CD14-positive monocyte (primary cell): ENCODE measurements at places on chromosomes 13 and 19. TPM values are rescaled to one million over a fixed set of nuclear protein-coding genes. Genes with fewer than 3 reads are reported as not detected.
A peak's percentile ranks its signal among the peaks of the same experiment; 100 is the strongest.

DNA sequence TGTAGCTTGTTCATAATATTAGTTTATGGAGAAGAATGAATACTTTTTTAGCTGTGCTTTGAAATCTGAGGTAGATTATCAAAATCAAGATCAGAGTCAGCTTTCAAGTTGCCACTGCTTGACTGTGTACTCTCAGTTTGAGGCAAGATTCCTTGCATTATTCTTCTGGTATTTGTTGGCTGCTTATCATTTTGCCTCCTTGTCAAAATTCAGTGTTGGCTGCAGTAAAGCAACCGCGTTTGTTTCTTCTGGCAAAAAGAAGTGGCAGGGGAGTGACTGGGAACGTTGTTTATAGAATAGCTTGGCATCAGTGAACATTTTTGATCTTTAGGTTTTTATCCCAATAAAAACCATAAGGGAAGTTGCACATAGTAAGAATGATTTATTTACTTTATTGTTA lies 419.3 kb upstream of the GPC6 start:
- no peak overlapping the region for H3K4me3 ChIP-seq
- no peaks in the 10 kb centered on the region for H3K36me3 ChIP-seq
- no peak overlapping the region for H3K27ac ChIP-seq

DNA sequence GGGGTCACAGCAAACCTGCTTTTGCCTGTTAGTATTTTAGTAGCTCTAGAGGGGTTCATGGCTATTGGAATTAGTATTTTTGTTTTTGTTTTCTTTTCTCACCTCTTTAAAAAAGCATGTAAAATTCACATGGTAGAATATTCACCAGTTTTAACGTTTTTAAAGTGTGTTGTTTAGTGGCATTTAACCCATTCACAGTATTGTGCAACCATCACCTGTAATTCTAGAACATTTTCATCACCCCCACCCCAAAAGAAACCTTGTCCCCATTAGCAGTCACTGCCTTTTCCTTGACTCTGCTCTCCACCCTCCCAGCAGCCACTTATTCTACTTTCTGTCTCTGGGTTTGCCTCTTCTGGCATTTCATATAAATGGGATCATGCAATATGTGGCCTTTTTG lies 39.8 kb downstream of the GATAD2A start:
- H3K27me3 ChIP-seq: no peaks in the 10 kb centered on the region
- no peak for DNase-seq
- peak overlapping the region; percentile 59 for H3K27ac ChIP-seq
- peaks cover 49% of the 10 kb centered on the region for H3K4me1 ChIP-seq
- no peak overlapping the region for H3K4me3 ChIP-seq

DNA sequence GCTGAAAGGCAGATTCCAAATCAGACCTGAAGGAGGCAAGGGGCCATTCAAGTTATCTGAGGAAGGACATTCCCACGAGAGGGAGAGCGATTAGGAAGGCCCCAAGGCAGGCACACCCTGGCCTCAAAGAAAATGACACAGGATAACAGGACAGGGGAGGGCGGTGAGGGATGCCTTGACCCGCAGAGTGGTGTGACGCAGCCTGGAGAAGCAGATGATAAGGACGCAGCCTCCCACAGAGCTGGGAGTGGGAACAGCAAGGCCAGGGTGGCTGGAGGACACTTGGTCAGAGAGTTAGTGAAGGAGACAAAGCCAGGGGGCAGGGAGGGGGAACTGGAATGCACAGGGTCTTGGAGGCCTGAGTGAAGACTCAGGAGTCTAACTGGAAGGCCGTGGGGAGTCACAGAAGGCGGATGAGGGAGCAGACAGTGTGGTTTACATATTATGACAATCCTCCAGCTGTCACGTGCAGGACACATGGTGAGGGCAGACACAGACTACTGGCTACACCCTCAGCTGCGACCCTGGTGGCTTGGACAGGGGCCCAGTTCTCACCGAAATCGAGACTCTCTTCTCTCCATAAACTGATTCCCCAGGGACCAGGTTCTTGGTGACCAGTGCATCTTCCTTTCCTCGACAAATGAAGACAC lies 5.8 kb upstream of the DYRK1B start:
- no peaks in the 10 kb centered on the region for H3K27me3 ChIP-seq
- peaks cover 57% of the 10 kb centered on the region for H3K36me3 ChIP-seq
- H3K4me3 ChIP-seq: no peak overlapping the region
- peak overlapping the region; percentile 0 for H3K27ac ChIP-seq
- H3K4me1 ChIP-seq: peaks cover 12% of the 10 kb centered on the region

GRCh38 chr13:23440821-23441618 lies 7.5 kb upstream of the SACS start:
- no peak overlapping the region for H3K27ac ChIP-seq
- H3K4me1 ChIP-seq: no peaks in the 10 kb centered on the region
- no peaks in the 10 kb centered on the region for H3K27me3 ChIP-seq
- DNase-seq: no peak

IGFL4 gene
- not detected in 2 replicates for polyA plus RNA-seq

DNA sequence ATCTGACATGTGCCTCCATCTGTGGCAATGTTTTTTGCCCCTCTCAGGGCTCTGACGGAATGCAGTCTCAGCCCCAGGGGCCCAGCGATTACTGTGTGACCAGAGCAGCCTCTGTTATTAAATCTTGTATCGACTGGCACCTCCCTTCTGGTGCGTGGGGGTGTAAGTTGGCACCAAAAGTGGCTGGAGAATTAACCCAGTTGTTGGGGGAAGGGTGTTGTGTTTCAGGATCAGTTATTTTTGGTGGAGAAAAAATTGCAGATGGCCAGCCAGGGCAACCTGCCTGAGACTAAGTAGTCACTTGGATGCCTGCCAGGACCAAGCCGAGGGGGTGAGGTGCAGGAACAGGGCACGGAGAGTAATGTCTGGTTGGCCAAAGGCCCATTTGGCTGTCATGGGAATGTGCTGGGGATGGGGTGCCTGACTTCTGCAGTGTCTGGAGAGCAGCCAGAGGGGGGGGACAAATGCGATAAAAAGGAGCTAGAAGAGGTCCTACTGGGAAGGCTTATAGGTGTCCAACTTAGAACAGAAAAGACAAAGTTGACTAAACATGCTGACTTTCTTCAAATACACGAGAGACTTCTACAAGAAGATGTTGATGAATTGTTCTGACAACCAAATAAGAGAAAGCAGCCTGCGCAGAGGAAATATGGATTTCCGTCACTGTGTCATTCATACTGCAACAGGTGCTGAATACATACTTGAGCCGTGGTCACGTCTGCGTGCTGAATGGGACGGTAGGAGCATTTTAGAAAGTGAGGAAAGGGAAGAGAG lies 69.8 kb downstream of the SIAH3 start:
- no peaks in the 10 kb centered on the region for H3K36me3 ChIP-seq
- H3K4me3 ChIP-seq: no peak overlapping the region
- no peak overlapping the region for H3K27ac ChIP-seq
- DNase-seq: peak; percentile 4
- H3K27me3 ChIP-seq: no peaks in the 10 kb centered on the region
- H3K4me1 ChIP-seq: no peaks in the 10 kb centered on the region

TPTE2 gene
- polyA plus RNA-seq: not detected

DNA sequence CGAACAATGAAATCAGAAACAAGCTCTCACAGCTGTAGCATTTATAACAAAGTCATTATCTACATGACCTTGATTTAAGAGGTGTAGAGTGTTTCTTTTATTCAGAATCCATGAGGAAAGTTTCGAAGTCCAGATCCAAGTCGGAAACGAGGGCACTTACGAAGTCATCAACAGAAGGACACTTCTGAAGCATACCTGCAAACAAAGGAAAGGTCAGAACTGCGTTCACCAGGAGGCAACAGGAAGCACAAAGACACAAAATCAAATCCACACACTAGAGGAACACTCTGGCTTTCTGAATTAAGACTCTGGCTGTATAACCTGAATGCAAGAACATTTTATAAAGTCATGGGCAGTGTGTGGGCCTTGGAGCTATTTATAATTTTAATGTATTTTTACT lies 158.9 kb downstream of the MIPEP start:
- no peaks in the 10 kb centered on the region for H3K27me3 ChIP-seq
- no peak overlapping the region for H3K4me3 ChIP-seq
- no peak overlapping the region for H3K27ac ChIP-seq

ENOX1 gene
- 0.04 TPM for polyA plus RNA-seq

- H3K4me1 ChIP-seq: peaks cover 40% of the 10 kb centered on the region
- peak within 1 kb of the TSS; percentile 98 for H3K27ac ChIP-seq
- no peaks in the 10 kb centered on the region for H3K27me3 ChIP-seq
- no peaks in the 10 kb centered on the region for H3K36me3 ChIP-seq
Measured at GRCh38 chr13:110713642-110713952, at the start of gene ING1. Gene ING1 (plus strand): TSS chr13:110713700. CDS start chr13:110714150, 450 bp downstream.

- H3K27me3 ChIP-seq: no peaks in the 10 kb centered on the region
- no peak overlapping the region for H3K27ac ChIP-seq
- H3K4me1 ChIP-seq: peaks cover 22% of the 10 kb centered on the region
- H3K4me3 ChIP-seq: no peak overlapping the region
- no peak for DNase-seq
Measured at GRCh38 chr13:110507678-110508381, 53.7 kb downstream of the RAB20 start.

- no peak for DNase-seq
- no peak overlapping the region for H3K4me3 ChIP-seq
- H3K27me3 ChIP-seq: no peaks in the 10 kb centered on the region
- no peak overlapping the region for H3K27ac ChIP-seq
- H3K36me3 ChIP-seq: no peaks in the 10 kb centered on the region
Measured at GRCh38 chr13:76925115-76925514, 23.2 kb upstream of the ACOD1 start.

- H3K4me3 ChIP-seq: no peak overlapping the region
- no peaks in the 10 kb centered on the region for H3K27me3 ChIP-seq
- H3K4me1 ChIP-seq: no peaks in the 10 kb centered on the region
- no peaks in the 10 kb centered on the region for H3K36me3 ChIP-seq
- no peak overlapping the region for H3K27ac ChIP-seq
Measured at GRCh38 chr13:74346960-74347359, 212.8 kb upstream of the KLF12 start.

DNA sequence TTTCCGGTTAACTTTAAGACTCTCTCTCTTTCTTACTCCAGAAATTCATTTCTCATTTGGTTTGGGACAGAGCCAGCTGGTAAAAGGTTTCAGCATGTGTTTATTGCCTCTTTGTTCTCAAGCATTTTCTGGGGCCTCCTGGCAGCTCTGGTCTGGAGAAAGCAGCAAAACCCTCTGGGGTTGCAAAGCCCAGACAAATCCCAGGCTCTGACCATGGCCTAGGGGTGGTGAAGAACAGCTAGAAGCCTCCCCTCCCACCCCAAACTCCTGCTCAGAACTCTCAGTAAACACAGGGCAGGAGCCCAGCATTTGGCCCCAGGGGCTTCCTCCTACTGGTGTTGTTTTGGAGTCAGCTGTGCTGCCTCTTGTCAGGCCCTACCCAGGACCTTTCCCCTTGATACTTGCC lies 124.2 kb upstream of the SERP2 start:
- H3K36me3 ChIP-seq: no peaks in the 10 kb centered on the region
- no peak overlapping the region for H3K27ac ChIP-seq
- no peaks in the 10 kb centered on the region for H3K27me3 ChIP-seq
- no peaks in the 10 kb centered on the region for H3K4me1 ChIP-seq
- no peak overlapping the region for H3K4me3 ChIP-seq

GRCh38 chr13:107960301-107960700 lies 255.0 kb downstream of the LIG4 start:
- no peak overlapping the region for H3K4me3 ChIP-seq
- no peaks in the 10 kb centered on the region for H3K36me3 ChIP-seq
- H3K27me3 ChIP-seq: no peaks in the 10 kb centered on the region

- peak overlapping the region; percentile 61 for H3K4me3 ChIP-seq
- peaks cover 44% of the 10 kb centered on the region for H3K4me1 ChIP-seq
- peak overlapping the region; percentile 100 for H3K27ac ChIP-seq
- H3K36me3 ChIP-seq: peaks cover 28% of the 10 kb centered on the region
Measured at GRCh38 chr19:12669270-12670158, 2.9 kb downstream of the WDR83 start.

ZNF229 gene
- not detected for polyA plus RNA-seq

- no peak for DNase-seq
- no peaks in the 10 kb centered on the region for H3K4me1 ChIP-seq
Measured at GRCh38 chr13:44833139-44833538, 156.1 kb downstream of the NUFIP1 start.

DNA sequence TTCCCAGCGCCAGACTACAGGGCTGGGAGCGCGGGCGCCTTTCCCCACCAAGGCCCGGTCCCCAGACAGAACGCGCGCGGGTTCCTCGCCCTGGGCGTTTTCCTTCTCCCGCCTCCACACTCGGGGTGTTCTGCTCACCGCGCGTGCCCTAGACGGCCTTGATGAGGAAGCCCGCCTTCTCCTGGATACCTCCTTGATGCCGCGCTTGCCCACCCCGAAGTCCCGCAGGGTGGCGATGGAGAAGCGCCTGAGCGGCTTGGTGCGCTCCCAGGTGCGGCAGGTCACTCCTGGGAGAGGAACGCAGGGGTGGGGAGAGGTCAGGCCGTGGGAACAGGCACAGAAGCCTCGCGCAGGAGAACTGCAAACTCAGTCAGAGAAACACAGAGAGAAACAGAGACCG lies 34.8 kb downstream of the CYP2B6 start:
- H3K4me3 ChIP-seq: no peak overlapping the region
- H3K27ac ChIP-seq: no peak overlapping the region
- H3K27me3 ChIP-seq: peaks cover 12% of the 10 kb centered on the region
- no peaks in the 10 kb centered on the region for H3K4me1 ChIP-seq
- DNase-seq: no peak
- no peaks in the 10 kb centered on the region for H3K36me3 ChIP-seq

- H3K27ac ChIP-seq: no peak overlapping the region
- no peaks in the 10 kb centered on the region for H3K36me3 ChIP-seq
- no peak for DNase-seq
- H3K27me3 ChIP-seq: no peaks in the 10 kb centered on the region
Measured at GRCh38 chr13:33322965-33323668, 37.6 kb upstream of the STARD13 start.

DNA sequence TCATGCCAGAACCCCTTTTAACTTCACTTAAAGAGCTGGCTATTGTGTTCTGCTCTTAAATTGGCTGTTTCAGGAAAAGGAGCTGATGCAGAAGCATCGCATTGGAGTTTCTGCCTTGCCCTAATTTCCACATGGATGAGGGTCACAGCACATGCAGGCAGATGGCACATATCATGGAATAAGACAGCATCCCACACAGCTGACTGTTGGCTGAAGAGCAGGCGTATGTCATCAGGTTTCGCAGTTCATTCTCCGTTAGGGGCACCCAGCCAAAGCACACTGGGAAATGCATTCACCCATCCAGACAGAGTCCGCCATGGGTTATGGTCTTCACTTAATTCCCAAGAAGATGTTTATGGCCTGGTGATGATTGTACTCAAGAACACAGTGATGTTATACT lies 572.5 kb downstream of the LIG4 start:
- DNase-seq: no peak
- no peaks in the 10 kb centered on the region for H3K36me3 ChIP-seq
- no peaks in the 10 kb centered on the region for H3K4me1 ChIP-seq
- no peak overlapping the region for H3K27ac ChIP-seq
- no peak overlapping the region for H3K4me3 ChIP-seq
- H3K27me3 ChIP-seq: no peaks in the 10 kb centered on the region
